G401 (cell line): ENCODE measurements at places on chromosomes 7 and 10. TPM values are rescaled to one million over a fixed set of nuclear protein-coding genes. Genes with fewer than 3 reads are reported as not detected.

Gene CFAP58
- total RNA-seq: 0.37 and 2.0 TPM in 2 replicates

Gene EGR2
- total RNA-seq: not detected in 2 replicates

Gene CALD1
- total RNA-seq: 0.55 and 1.9 TPM in 2 replicates

Gene ANKRD61
- total RNA-seq: 0.54 TPM in 1 of 2 replicates, not detected in the other

Gene PARP12
- 0.06 and 0.24 TPM in 2 replicates for total RNA-seq

Gene PDGFA
- 0.34 and 2.6 TPM in 2 replicates for total RNA-seq

Gene AKR1C8
- not detected in 2 replicates for total RNA-seq

Gene CALCR
- total RNA-seq: not detected in 2 replicates

Gene SPDYE11
- total RNA-seq: not detected in 2 replicates

Gene KLF14
- not detected in 2 replicates for total RNA-seq
